ENCODE measurements at places on chromosomes 2 and 18.

DNA sequence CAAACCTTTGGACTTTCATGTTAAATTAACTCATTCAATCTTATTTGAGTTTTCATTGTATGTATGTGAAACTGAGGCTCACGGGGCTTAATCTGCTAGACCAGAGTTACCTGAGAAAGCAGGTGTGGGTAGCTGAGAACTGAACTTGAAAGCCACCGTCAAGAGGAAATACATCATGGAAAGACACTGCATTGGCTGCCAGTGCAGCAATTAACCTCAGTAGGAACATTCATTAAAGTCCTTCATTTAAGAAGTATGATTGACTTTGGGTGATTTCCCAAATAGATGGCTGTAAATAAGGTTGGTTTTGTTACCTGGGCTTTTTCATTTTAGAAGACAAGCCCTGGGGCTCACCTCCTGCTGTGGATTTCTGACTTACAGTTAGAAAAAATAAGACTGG lies 36.5 kb upstream of the MGAT5 start:
- no peak for DNase-seq

DNA sequence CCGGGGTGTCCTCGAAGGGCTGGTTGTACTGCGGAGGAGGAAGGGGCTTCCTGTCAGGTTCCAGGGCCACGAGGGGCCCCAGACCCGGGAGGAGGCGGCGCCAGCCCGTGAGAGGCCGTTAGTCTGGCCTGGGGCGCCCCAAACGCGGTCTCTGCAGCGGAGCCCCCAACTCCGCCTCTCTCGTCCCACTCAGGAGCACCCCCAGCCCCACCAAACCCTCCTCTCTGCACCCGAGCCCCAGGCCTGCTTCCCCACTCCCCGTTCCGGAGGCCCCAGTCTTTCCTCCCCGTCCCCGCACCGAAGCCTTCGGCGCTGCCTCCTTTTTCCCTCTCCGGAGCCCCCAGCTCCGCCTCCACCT lies 473 bp downstream of the HJURP start:
- DNase-seq = no peak

- DNase-seq = no peak
Measured at GRCh38 chr18:48992791-48993555, 42.2 kb upstream of the SMAD7 start.

- DNase-seq = no peak
Measured at GRCh38 chr18:5582849-5583681, 39.3 kb upstream of the EPB41L3 start.

All from stimulated activated CD4-positive, alpha-beta T cell treated with anti-CD3 and anti-CD28 coated beads, Interleukin-12 subunit alpha, Interleukin-12 subunit beta, amount 100 ng/mL, for 24 hours (primary cell).